ENCODE measurements at places on chromosomes 5 and 9.
A peak's percentile ranks its signal among the peaks of the same experiment; 100 is the strongest.

DNA sequence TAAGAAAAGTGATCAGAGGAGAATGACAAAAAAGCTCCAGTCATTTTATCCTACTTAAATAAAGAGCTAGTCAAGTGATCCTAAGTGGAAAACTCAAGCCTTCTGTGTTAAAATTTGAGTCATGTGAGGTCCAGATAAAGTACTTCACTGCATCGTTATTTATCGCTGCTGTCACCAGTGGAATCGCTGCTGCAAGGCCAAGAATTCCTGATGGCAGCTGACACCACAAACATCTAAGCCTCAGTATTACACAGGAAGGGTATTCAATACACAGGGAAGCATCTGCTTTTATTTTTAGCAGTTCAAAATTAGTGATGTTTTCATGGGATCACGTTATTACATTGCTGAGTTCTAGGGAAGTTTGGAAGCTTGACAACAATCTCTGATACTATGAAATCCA is 190.3 kb downstream of the GOLPH3 start:
- no peak for DNase-seq

DNA sequence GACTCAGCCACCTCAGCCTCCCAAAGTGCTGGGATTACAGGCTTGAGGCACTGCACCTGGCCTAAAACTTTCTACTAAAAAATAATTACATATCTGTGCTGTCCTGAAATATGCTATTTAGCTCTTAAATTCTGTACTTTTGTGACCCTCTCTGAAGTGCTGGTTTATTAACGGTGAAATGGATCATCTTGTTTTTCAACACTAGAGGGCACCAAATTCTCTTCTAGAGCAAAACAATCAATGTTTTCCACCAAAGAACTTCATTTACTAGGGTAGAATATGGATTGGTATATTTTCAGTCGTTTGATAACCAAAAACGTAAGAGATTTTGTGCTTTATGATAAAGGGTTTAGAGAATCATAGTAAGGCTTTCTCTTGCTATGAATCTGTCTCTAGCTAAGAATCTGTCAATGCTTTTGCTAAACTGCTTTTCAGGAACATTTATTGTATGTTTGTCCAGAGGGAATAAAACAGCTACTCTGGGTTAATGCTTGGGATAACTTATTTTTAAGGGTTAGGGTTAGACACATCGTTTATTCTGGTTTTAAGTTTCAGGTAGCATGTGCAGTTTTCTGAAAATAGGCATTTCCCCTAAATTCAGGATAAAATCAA is 63.6 kb downstream of the RNF180 start:
- peak; percentile 50 for DNase-seq

DNA sequence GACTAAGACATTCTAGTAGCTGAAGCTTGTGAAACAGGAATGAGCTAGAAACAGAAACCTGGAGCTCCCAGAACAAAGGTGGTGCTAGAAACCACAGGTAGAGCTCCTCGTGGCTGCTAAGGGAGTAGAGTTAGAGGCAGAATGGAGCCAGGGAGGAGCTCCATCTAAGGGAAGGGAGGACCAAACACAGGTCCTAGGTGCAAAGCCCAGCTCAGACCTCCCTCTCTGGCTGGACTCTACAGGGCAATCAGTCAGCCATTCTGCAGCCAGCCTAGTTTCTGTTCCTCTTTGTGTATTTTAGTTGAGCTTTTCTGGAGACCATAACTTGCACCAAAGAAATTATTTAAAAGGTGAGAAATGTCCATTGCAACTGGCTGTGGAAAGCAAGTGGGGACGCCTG is 70.4 kb downstream of the CRB2 start:
- DNase-seq = no peak

- peak; percentile 62 for DNase-seq
Observed at GRCh38 chr5:95241161-95241560, 43.7 kb downstream of the MCTP1 start.

DNA sequence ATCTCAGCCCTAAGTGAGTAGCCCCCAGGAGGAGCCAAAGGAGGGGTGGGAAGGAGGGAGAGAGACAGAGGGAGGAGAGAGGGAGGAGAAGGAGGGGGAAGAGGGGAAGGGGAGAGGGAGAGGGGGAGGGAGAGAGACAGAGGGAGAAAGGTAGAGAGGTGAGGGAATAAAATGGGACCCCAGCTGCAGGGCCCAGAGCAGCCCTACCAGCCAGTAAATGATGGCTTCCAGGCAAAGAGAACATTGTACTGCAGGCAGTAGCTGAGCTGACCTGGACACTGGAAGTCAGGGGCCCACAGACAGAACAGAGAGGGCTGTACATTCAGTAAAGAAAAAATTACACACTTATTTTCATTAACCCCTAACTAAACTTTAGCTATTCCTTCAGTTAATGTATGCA is 57.8 kb upstream of the GNE start:
- no peak for DNase-seq

- peak; percentile 62 for DNase-seq
Observed at GRCh38 chr5:93874080-93874479, 132.7 kb upstream of the POU5F2 start.

- no peak for DNase-seq
Observed at GRCh38 chr9:90698871-90699440, 56.3 kb upstream of the DIRAS2 start.

- DNase-seq = no peak
Observed at GRCh38 chr9:105342147-105342505, 97.7 kb downstream of the SLC44A1 start.

- no peak for DNase-seq
Observed at GRCh38 chr5:60517094-60517694, 182.8 kb downstream of the DEPDC1B start.

GRCh38 chr9:107294756-107295155 is 11.7 kb downstream of the RAD23B start:
- DNase-seq = no peak

DNA sequence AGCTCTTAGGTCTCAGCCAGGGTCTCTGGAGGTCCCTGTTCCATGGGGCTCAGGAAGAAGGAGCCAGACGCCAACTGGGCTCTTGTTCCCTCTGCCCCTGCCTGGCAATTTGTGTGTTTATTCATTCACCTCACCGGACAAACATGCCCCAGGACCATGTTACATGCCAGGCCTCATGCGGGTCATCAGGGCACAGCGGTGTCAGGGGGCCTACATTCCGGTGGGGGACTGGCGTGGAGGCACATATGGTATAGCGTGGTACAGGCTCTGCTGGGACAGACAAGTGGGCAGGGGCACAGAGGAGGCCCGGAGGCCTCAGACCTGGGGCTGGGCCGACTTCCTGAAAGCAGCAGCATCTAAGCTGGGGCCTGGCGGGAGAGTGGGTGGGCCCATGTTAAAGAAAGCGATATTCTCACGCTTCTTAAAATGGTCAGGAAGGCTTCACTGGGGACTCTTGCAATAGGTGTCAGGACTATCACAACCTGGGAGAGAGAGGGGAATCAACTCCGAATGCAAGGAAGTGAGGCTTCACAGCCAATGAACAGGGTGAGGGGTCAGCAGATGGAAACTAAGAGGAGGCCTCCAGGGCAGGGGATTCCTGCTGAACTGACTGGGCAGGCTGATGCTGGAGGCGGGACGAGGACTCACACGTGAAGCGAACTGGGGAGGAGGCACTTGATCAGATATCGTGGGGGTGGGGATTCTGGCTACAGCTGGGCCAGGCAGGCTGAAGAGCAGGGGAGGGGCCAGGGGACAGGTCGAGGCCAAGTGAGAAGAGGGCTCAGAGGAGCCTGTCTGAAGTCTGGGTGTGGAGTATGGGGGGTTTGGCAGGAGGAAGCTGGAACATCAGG is 41.9 kb downstream of the NCS1 start:
- DNase-seq = no peak

GRCh38 chr9:134061688-134062371 is 6.0 kb downstream of the BRD3 start:
- DNase-seq = no peak

- no peak for DNase-seq
Observed at GRCh38 chr9:7403028-7403389, 396.6 kb downstream of the DMAC1 start.

DNA sequence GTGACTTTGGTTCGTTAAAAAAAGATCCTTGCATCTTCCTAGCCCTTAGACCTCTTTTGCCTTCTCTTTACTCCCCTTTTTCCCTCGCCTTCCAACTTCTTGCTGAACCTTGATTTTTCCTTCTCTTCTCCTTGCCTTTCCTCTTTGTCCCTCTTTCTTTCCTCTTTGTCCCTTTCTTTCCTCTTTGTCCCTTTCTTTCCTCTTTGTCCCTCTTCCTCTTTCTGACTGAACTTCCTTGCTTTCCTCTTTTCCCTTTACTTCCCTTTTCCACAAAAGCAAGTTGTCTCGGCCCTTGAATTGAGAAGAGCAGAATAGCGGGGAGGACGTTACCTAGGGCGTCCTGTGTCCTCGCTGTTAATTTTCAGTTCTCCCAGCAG is 1.4 kb upstream of the MLLT3 start:
- DNase-seq = no peak

- no peak for DNase-seq
Observed at GRCh38 chr5:147697380-147697779, 85.1 kb downstream of the JAKMIP2 start.

GRCh38 chr5:67283988-67284487 is 87.4 kb upstream of the CD180 start:
- no peak for DNase-seq

DNA sequence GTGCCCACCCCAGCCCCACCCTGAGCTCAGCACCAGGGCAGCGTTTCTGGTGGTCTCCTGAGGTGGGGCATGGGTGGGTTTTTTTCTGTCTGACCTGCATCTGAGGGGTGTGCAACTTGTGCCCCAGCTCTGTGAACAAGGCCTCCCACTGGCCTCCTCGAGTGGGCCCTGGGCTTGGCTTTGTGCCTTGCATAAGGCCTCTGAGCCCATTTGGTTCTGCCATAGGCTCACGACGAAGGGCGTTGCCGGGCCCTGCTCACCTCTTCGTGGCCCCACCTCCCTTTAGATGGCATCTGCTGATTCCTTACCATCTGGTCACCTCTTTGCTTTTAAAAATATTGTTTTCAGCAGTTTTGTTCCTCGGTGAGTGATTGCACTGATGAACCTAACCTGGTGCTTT is 127.1 kb upstream of the COL5A1 start:
- DNase-seq = no peak

- DNase-seq = no peak
Observed at GRCh38 chr5:133252133-133252480, 200.3 kb downstream of the HSPA4 start.

GRCh38 chr5:66232275-66232674 is 88.2 kb downstream of the SREK1 start:
- DNase-seq = no peak

- DNase-seq = peak; percentile 10
Observed at GRCh38 chr9:21028466-21028865, 3.0 kb downstream of the HACD4 start.

GRCh38 chr5:137466889-137467288 is 32.2 kb downstream of the SPOCK1 start:
- no peak for DNase-seq

GRCh38 chr9:137435980-137436760 is 5.0 kb downstream of the ENTPD8 start:
- no peak for DNase-seq

DNA sequence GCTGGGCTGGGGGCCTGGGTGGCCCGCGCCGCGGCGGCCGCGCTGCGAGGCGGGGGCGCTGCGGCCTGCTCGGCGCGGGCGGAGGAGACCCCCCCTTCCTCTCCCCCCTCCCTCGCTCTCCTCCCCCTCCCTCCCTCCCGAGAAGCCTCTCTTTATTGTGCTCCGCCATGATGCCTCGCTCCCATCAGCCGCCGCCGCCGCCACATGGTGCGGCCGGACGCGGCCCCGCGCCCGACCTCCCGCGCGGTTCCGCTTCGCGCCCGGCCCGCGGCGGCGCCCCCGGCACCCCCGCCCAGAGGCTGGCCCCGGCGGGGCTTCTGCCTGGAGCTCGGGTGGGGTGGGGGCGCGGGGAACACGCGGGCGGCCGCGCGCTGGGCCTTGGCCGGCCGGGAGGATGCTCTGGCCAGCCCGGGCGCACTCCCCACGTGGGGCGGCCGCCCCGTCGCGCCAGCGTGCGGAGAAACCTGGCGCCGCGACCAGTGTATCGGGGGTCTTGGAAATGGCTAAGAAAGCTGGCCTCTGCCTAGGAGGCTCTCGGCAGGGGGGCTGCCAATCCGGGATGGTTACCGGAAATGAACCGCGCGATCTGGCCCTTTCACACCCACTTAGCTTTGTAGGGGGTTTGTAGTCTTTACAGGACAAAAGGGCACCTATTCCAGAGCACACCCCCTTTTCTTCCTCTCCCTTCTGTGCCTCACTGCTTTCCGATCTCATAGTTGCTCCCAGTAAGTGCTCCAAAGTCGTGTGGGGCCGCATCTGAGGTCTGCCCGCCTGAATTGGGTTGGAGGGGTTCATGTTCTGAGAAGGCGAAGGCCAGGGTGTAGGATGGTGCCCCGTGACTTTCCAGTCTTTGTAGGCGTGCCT is 1.0 kb downstream of the SET start:
- peak; percentile 20 for DNase-seq

DNA sequence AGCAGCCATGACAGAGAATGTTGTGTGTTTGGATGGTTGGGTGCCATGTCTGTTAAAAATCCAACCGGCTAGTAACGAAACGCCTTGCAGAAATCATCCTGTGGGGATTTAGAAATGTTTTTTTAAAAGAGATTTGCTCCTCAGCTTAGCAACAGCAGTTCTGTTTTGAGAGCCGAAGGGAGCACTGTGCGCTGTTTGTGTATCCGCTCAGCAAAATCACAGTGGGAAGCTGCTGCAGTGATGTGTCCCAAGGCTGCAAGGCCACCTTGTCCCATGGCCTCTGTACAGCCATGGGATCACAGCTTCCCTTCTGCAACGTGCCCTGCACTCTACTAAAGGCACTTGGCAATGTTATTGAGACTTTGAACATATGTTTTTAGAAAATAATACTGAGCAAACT is 40.9 kb downstream of the TRIO start:
- DNase-seq = no peak

DNA sequence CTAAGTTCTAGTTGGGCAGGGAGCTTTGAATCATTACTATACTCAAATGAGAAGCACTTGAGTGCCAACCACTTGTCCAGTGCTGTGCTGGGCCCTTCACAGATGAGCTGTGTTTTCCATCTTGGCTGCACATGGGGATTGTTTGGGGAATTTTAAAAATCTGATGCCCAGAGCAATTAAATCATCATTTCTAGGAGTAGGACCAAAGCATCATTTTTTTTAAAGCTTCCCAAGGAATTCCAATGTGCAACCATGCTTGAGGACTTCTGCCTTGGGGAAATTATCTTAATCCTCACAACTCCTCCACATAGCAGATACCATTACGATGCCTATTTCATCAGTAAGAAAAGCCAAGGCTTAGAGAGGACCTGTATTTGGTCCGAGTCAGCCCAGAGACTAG is 131.4 kb downstream of the TMEM174 start:
- no peak for DNase-seq

GRCh38 chr9:96417051-96417586 is 1.1 kb downstream of the ZNF367 start:
- peak; percentile 71 for DNase-seq

DNA sequence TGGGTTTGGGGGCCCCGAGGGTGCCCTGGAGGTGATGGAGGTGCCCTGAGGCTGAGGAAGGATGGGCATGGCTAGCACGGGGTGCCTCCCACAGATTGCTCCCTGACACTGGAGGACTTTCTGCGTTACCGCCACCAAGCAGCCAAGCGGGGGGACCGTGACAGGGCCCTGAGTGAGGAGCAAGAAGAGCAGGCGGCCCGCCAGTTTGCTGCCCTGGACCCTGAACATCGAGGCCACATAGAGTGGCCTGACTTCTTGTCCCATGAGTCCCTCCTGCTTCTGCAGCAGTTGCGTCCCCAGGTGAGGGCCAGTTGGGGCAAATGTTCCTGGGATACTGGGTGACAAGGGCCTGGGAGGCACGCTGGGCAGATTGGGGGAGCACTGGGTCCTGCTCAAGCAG is 13.1 kb upstream of the DNAJB5 start:
- DNase-seq = no peak

All from kidney capillary endothelial cell (primary cell).